Activated T-cell treated with anti-CD3 and anti-CD28 coated beads, Interleukin-2, amount 50 U/mL, for 24 hours (primary cell): ENCODE measurements at places on chromosomes 11 and 22.

DNA sequence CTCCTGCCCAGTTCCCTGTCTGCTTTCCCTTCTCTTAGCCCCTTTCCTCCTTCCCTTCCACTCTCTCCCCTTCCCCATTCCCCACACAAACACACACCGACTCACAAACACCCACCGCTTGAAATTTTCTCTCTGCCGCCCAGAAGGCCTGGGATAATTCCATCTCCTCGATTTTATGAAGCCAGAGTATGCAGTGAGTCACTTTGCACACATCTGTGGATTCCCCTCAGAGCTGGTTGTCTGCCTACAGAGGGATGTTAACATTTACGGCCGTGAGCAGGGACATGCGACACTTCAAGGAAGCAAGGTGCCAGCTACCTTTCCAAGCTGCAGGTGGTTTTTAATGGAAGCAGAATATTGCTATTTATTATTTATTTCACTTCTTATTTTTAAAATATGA lies 332.0 kb downstream of the TENM4 start:
- DNase-seq: no peak

DNA sequence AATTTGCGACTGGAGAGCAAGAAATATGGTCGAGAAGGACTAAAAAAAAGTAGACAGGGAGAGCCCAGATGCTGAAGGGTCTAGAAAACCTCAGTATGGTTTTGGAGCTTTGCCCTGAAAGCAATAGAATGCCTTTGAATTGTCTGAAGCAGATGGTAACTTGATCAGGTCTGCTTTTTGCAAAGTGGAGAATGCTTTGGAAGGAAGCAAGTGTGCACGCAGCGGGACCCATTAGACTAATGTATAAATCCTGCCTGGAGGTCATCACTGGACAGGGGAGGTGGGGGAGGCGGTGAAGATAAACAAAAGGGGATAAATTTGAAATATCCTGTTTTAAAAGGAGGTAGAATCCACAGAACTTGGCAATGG lies 757 bp upstream of the HINFP start:
- DNase-seq: no peak

GRCh38 chr22:25068707-25069106 lies 116.2 kb downstream of the KIAA1671 start:
- DNase-seq: peak; percentile 58

GRCh38 chr11:117094776-117095175 lies 3.5 kb downstream of the SIK3 start:
- DNase-seq: no peak

- DNase-seq: peak; percentile 94
Measured at GRCh38 chr11:94973099-94973968, at the start of the genes CWC15 and KDM4D. TSS of gene CWC15 (minus strand) at chr11:94973556. CDS start at chr11:94972185, 1,371 bp downstream. TSS of gene KDM4D (plus strand) at chr11:94973709. CDS start at chr11:94997373, 23,664 bp downstream.

DNA sequence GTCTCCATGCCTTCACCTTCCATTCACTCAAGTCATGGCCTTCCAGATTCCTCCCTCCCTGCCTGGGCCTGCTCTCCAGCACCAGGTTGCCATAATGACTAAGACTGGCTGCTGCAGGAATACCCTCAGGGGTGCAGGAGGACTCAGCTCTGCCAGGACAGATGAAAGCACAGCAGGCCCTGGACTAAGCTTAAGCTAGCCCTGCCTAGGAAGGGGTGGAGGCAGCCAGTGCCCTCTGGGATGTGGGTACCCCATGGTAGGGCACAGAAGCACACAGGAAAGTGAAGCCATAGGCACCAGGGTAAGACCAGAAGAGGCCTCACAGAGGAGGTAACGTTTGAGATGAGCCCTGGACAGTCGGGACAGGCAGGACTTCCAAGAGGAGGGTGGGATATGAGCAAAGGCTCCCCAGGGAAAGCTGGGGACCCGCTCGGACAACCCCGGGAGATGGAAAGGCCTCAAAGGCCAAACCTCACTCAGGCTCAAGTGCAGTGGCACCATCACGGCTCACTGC lies 3.0 kb upstream of the RIN1 start:
- no peak for DNase-seq

GRCh38 chr11:98227278-98227677 lies 793.5 kb upstream of the CNTN5 start:
- DNase-seq: no peak

DNA sequence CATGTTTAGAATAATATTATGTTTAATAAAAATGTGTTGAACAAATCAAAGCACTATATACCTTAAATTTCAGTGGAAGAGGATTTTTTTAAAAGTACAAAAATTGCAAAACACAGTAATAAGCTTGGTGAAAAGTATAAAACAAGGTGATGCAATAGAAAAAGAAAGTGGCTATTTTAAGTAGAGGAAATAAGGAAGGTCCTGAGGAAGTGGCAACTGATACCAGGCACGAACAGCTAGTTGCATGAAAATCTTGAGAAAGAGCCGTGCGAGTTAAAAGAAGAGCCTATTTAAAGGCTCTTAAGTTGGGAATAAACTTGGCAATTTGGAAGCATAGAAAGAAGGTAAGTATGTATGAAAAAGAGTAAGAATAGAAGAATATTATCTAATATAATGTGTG lies 1679.3 kb downstream of the LRRC4C start:
- DNase-seq: no peak

DNA sequence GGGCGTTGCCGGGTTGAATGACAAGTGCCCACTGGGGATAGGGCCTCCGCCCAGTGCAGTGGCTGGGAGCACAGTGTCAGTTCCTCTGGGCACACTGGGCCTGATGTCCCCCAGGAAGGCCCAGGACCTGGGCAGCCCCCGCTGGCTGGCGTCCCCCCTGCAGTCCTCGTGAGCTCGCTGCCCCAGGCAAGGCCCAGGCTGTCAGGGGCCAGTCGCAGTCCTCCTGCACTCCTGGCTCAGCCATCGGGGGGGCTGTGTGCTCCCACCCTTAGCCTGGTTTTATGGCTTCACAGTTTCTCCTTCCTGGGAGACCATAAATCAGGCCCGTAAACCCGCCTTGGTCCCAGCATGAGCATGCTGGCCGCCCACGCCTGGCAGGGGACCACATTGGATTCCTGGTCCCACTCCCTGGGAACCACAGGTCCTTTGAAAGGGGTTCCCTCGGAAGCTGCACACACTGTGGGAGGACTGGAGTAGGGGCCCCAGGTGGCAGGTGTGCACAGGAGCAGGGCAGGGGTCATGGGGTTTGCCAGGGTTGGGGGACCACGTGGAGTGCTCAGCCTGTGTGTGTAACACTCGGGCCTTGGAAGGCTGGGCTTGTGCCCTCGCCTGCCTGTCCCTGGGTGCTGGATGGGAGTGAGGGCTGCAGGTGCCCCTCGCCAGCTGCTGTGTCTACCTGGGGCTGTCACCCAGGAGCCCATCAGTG lies 113.6 kb downstream of the KCNQ1OT1 start:
- DNase-seq: peak; percentile 8

DNA sequence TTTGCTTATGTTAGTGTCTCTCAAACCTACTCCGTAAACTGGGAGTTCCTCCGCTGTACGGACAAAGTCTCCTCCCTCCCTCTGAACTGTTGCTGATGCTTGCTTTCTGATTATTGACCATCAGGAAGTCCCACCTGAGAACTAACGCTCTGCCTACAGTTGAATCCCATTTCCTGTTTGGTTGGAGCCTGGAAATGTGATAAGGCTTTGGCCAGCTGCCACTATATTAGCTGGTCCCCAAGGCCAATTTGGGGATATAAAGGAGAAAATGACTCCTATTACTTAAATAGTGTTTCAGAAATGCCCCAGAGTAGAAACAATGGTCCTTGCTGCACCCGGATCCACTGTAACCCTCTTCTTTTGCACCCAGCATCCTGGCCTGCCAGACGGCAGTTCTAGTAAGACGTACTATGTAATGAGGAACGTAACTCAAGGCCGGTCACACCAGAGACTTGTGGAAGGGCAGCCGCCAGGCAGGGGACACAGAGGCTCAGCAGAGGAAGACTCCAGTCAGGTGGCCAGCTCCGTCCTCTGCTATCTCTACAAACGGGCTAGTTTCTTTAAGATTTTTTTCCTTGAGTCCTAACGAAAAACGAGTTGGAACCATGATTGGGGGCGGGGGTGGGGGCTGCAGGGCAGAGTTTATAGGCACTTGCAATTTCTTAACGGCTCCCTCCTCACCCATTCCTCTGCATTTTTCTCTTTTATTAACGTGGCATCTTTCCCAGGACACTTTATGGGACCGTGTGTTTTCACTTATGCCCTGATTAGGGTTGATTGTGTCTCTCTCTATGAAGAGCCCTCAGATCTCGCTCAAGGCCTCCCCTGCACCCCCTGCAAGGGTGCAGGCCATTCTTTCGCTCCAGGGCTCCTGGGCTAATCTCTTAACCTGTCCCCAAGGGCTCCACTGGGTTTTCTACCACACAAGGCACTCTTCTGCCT lies 72.8 kb upstream of the CDON start:
- DNase-seq: no peak

DNA sequence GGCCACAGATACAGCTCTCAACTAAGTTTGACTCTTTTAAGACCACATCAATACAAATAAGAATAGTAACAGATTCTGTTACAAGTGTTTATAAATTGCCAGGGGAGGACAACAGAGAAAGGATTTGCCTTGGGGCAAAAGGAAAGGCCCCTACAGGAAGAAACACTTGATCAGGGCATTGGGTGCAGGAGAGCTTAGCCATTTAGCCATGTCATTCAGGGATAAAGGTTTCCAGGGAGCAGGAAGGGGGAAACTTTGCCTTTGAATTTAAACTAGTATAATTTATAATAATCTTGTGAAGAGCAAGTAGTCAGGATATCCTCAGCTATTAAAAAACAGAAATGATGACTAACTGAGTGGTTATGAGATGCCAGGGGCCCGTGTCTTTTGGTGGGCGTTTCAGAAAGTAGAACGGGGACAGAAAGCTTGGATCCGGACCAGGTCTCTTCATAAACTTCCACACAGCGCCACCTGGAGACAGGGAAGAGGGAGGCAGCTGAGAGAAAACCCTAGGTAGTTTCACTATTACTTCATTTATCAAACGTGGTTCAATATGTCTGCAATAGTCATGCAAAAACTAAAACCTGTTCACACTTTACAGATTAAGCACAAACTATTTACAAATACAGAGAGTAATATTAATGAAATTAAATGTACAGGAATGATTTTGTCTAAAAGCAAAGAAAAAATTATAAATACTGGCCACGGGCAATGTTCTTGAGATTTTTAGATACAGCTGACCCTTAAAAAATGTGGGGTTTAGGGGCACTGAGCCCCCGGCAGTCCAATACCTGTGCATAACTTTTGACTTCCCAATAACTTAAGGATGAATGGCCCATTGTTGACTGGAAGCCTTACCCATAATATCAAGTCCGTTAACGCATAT lies 11.0 kb upstream of the SLC5A4 start:
- DNase-seq: peak; percentile 71

- DNase-seq: no peak
Measured at GRCh38 chr11:114308689-114309089, 12.5 kb downstream of the NNMT start.

DNA sequence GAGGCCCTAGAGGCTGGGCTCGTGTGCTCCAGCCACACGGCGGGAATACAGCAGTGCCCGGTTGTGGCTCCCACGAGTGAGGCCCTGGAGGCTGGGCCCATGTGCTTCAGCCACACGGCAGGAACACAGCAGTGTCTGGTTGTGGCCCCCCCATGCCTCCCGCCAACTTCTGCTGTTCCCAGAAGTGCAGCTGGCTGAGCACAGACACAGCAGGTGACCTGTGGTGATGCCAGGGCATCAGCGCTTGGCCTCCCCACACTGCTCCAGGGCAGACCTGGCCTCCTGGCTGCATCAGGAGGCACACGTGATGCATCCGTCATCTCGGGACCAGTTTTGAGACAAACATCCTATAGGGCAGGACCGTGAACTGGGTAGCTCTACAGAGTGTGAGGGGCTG lies 110.3 kb downstream of the KCNQ1OT1 start:
- no peak for DNase-seq

DNA sequence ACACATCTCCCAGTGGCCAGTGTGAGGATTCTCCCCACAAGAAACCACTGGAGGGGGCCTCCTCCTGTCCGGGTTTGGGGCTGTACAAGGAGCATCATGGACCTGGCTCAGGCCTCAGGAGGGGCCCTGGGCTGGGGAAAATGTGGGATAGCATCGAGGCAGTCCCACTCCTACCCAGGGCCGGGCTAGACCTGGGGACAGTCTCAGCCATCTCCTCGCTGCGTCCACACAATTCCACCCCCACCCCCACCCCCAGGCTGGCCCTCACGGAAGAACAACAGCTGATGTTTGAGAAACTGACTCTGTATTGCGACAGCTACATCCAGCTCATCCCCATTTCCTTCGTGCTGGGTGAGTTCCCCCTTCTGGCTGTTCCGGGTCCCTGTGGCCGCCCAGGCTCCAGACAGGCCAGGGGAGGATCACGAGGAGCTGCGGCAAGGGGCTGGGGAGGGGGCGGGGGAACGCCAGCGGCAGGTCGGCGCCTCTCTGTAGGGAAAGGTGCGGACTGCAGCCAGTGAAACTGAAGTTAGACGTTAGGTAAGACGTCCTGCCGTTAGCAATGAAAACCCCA lies 4.8 kb downstream of the BEST1 start:
- no peak for DNase-seq

- DNase-seq: no peak
Measured at GRCh38 chr11:4704054-4704789, at the start of gene MMP26. TSS of gene MMP26 (plus strand) at chr11:4704784.

DNA sequence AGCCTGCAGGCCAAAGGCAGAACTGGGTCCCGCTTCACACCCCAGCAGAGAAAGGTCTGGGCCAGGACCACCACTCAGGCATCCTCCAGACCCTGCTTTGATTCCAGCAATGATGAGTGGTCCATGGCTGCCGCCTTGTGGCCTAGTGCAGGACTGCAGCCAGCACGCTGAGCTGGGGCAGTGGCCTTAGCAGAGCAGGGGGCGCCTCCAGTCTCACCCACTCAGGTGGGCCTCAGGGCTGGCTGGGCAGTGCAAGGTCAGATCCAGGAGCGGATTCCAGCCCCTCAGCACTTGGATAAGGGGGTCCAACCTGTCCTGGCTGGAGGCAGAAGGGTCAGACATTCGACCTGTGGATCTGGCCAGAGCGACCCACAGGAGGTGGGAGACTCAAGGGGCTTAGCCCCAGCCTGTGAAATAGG lies 9.6 kb upstream of the PDE2A start:
- DNase-seq: peak; percentile 86

GRCh38 chr11:47087801-47088200 lies 88.9 kb downstream of the ARFGAP2 start:
- DNase-seq: no peak

DNA sequence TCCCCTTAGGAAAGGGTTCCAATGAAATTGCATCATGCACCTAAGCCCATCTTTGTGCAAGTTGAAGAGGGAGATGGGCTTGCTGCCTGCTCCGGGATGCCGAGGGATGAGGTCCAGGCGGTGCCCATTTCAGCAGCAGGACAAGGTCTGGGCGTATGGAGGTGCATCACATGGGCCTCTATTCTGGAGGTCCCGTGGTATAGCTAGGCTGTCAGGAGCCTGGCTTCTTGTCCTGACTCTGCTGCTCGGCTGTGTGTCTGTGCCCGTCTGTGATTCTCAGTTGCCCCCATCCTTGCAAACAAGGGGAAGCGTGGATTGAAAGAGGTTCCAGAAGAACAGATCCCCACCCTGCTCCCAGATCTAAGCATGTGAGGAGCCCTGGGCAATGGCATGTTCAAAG lies 130.0 kb downstream of the OSBP2 start:
- no peak for DNase-seq

GRCh38 chr11:121466063-121466794 lies 13.5 kb upstream of the SORL1-AS1 start:
- DNase-seq: peak; percentile 66
